Nucleus accumbens (tissue), 56 donors: ENCODE measurements at places on chromosomes 4 and X.

DNA sequence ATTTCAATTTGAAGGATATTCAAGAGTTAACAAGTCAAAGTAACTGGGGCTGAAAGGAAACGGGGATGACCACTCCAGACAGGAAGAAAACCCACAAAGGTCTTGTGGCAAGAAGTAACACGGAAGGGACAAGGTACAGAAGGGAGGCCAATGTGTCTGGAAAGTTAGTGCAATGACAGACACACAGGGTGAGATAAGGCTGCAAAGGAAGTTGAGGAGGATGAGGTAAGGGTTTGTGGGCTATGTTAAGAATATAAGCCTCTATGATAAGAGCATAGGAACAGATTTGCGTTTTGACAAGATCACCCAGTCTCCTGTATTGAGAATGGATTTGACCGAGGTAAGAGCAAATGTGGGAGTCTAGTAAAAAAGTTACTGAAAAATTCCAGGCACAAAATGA lies 21.9 kb upstream of the EMCN start:
- no peak for DNase-seq

GRCh38 chr4:104966349-104967033 lies 180.2 kb upstream of the TET2 start:
- no peak for DNase-seq

- no peak for DNase-seq
Measured at GRCh38 chr4:53463340-53463739, 85.9 kb downstream of the FIP1L1 start.

GRCh38 chrX:97330151-97330550 lies 446.4 kb downstream of the RPA4 start:
- no peak for DNase-seq

DNA sequence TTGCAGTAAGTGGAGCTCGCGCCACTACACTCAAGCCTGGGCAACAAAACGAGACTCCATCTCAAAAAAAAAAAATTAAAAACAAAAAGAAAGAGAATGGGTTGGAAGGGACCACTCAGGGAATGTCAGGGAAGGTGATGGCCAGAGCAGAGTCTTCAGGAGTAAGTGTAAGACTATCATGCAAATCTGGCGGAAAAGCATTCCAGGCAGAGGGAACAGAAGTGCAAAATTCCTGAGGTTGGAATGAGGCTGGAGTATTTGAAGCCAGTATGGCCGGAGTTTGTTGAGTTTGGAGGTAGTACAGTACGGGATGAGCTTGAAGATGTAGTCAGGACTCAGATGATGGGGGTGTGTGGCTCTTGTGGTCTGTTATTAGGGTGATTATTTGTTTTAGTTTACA lies 7.4 kb downstream of the GALNT7 start:
- DNase-seq, result no peak

- DNase-seq, result no peak
Measured at GRCh38 chr4:148857239-148857972, 415.2 kb upstream of the NR3C2 start.

- no peak for DNase-seq
Measured at GRCh38 chrX:149467461-149467860, 37.6 kb downstream of the IDS start.

GRCh38 chr4:7657545-7658297 lies 223.0 kb upstream of the PSAPL1 start:
- DNase-seq, result no peak

GRCh38 chr4:80263541-80264351 lies 2.7 kb upstream of the FGF5 start:
- DNase-seq, result no peak
